ENCODE measurements at places on chromosomes 6 and 20.

DNA sequence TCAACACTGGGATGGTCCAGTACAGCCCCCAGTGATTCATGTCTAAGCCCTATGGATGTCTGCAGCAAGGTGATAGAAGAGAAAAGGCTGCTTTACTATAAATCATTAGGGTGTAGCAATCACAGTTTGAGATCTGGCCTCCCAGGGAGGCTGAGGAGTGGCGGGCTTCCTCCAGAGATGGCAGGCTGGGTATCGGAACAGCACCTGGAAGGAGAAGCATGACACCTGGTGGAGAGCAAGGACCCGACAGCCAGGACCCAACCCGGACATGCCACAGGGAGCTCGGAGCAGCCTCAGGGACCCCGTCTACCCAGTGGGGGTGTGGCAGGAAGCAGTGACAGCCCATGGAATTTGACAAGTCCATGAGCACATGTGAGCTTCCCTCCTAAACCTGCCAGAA lies 114.8 kb upstream of the CD93 start:
- no peak for DNase-seq

- peak; percentile 29 for DNase-seq
These were observed 8.5 kb downstream of the SYNGAP1 start for GRCh38 chr6:33428224-33428965.

DNA sequence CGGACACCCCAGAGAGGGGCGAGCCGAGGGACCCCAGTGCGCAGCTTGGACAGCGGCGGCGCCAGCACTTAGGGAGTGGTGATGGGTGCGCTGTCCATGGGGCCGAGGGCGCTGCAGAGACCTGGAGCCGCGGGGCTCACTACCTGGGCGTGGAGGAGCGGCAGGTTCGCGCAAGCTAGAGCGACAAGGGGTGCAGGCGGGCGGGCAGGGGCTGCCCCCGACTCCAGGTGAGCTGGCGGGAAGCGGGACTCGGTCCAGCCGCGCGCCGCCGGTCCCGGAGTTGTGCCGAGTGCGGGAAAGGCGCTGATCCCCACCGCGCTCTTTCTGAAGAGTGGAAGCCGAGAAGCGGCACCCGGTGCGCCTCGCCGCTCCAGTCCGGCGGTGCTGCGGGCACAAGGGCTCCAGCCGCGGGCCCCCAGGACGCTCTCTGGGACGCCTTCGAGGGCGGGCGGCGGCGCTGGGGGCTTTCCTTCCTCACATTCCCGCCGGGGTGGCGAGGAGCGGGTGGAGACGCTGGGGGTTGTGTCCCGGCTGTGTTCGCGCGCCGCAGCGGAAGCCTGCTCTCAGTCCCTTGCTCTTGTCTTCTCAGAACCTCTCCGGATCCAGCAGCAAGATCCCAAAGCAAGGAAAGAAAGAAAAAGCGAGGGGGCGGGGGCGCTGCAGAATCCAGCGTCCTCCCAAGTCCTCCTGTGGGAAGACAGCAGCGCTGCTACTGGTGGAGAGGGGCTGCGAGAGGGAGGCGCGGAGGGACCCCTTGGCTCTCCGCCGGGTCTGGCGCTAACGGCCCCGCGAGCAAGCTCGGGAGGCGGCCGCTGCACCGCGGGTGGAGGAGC lies at the start of gene B3GAT2:
Gene B3GAT2, minus strand, starts transcription at position 610 of the 833 bp plus-strand sequence. CDS start 631 bp downstream, outside the sequence.
- DNase-seq: no peak

- no peak for DNase-seq
These were observed 22.6 kb upstream of the SIRPA start for GRCh38 chr20:1872459-1873097.

GRCh38 chr6:139763468-139764210 lies 389.2 kb upstream of the CITED2 start:
- DNase-seq: no peak

- peak; percentile 33 for DNase-seq
These were observed 1.7 kb downstream of the KCNK15 start for GRCh38 chr20:44747166-44748004.

DNA sequence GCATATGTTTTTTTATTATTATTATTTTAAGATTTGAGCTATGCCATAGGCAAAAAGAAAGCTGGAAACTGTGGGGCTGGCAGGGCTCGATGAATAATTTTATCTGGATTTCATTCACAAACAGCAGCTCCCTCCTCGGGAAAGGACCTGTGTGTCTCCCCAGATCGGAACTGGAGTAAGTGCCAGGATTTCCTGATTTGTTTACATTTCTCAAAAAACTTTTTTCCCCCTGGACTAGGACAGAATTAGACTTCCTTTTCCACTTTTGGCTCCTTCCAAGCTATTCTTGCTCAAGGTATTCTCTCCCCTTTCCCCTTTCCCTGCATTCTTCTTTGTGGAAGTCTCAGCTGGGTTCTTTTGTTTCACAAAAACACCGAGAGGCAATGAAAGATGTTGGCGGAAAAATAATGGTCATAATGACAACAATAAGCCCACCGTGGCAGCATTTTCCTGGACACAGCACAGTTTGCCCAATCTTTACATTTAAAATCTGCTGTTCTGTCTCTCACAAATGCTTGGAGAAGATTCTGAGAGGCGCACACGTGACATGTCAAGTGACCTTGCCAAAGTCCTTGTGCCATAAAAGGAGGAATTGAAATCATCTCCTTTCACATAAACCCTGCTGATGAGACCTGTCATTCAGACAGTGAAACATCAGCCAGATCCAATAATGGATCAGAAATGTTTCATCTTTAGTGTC lies 85.8 kb upstream of the PREP start:
- no peak for DNase-seq

DNA sequence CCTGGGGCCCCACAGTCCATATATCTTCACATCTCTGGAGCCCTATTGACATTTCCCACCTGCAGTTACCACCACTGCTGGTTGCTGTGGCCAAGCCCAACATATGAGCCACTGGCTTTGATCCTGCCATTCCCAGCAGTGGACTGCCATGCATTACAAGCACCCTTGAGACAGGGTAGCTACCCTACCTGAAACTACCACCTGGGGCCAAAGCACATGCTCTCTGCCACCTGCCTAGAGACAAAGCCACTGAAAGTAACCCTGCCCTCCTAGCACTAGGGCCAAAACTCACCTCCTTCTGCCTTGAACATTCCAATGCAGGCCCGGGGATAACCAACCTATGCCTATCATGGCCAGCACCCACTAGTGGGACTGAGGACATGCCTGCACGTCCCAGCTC lies 255.5 kb upstream of the KHDRBS2 start:
- DNase-seq: no peak

DNA sequence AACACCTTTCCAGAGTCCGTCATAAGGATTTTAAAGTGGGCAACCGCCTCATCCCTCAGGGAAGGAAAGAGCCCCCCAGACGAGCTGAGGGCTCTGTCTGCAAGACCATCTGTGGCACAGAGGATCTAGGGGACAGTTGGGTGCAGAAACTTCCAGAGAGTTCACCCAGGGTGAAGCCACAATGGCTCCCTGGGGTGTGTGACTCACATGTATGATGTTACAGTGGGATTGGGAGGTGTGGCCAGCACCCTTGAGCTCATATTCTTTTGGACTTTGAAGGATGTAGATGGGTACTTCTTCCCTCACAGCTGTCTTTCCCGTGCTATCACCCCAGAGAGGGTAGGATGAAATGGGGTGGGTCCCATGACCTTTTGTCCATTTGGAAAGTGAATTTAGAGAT lies 95.5 kb downstream of the NCR2 start:
- no peak for DNase-seq

- no peak for DNase-seq
These were observed 289 bp downstream of the FOXP4 start for GRCh38 chr6:41546475-41546865.

- DNase-seq: no peak
These were observed 171.0 kb downstream of the TBC1D7 start for GRCh38 chr6:13157293-13157692.

- no peak for DNase-seq
These were observed 161.0 kb downstream of the INSM1 start for GRCh38 chr20:20528861-20529260.

DNA sequence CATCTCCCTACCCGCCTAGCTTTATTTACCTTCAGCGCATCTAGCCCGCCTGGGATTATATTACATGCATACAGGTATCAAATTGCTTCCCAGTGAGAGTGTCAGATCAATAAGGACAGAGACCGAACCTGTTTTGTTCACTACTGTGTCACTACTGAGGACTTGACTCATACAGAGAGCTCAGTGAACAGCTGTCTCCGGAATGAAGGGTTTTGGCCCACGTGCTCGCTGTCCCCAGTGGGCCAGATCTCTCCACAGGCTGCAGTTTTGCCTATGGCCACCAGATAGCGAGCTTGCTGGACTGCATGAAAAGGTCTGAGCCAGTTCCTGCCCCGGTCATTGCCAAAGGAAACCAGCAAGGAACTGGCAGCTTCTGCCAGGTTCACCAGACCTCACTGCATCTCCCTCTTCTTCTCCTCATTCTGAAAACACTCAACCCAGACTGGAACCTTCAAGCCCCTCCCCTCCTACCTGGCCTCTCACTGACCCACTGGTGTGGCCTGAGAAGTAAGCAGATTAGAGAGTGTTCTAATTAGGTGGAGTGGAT lies 150.8 kb downstream of the ZMYND8 start:
- DNase-seq: peak; percentile 11

DNA sequence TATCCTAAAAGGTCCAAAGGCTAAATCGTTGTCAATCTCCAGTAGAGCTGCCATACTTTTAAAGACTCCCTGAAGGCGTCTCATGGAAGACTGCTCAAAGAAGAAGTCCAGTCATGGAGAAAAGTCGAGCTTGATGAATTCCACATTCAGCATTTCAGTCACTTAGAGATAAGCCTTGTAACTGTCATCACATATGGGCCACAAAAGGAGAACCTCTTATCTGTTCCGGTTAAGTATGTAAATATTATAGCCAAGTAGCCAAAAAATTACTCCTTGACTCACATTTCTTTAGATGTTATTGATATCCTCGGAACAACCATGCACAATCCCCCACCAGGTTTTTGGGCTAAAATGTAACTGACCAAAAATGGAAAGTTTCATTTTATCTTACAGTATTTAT lies 9.8 kb upstream of the CNKSR3 start:
- no peak for DNase-seq

DNA sequence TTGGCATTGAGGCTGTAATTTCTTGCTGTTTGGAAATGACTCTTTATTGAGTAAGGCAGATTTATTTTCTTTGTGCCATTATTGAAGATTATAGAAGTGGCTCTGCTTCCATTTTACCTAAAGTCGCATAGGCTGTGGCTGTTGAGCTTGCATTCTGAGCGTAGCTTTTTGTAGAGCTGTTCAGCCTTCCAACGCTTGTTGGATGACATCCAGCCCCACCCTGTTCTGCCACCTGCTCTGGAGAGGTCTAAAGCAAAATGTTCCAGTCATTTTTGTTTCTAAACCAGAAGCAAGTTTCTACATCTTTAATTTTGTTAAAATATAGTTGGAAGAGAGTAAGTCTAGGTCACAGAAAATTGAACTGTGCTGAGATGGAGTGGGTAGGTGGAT lies 24.4 kb downstream of the UST start:
- DNase-seq: no peak

DNA sequence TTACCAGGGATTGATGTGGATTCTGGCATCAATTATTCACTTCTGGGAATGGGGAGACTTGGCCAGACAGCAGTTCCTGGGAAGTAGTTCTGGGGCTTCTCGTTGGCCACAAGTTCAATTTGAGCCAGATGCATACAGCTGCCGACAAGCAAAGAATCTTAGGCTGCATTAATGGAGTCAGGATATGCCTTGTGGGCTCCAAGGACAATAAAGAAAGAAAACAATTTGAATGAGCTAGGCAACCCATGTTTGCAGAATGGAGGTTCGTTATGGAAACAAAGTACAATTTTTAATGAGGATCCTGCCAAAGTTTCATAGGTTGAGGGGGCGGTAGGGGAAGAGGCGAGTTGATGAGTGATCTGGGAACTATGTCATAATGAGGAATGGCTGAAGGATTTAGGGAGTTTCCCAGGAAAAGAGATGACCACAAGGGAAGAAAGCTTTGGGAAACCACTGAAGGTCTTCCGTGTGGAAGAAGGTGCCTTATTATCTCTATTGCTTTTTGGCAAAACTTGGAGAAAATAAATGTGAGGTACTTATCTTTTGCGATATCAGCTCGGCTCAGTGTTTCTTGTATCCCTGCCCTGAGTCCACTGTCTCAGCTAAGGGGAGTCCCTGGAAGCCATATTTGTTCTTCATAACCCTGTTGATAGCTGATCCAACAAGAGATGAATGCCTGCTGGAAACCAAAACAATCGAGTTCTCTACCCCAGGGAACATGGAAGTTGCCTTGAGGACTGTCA lies 181.0 kb upstream of the ZNF217 start:
- no peak for DNase-seq

- DNase-seq: no peak
These were observed 19.0 kb downstream of the TUBB2A start for GRCh38 chr6:3138341-3138740.

DNA sequence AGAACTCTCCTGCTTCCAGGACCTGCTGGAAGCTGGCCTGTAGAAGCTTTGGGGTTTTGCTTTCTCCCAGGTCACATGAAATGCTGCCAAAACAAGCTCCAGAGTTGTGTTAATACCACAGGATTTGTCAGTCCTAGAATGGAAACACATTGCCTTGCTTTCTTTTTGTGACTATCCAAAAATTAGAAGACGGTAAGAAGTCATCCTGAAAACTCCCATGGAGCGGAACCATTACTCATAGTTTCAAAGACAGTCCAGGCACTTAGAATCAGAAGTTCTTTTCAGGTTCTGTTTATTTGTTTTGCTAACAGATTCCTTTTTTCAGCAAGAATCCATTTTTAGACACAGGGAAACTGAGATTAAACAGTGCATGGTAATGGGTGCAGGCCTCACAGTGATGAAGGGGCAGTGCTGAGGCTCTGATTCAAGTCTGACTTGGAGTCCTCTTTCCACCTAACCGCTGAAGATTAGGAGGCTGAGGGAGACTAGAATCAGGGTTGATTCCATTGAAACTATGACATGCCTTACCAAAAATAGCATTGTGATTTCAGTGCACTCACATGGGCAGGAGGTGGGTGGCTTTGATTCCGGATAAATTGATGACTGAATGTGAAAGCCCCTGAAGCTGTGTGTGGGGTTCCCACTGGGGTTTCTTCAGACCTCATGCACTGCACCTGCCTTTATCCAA lies 72.2 kb upstream of the NAA20 start:
- no peak for DNase-seq

DNA sequence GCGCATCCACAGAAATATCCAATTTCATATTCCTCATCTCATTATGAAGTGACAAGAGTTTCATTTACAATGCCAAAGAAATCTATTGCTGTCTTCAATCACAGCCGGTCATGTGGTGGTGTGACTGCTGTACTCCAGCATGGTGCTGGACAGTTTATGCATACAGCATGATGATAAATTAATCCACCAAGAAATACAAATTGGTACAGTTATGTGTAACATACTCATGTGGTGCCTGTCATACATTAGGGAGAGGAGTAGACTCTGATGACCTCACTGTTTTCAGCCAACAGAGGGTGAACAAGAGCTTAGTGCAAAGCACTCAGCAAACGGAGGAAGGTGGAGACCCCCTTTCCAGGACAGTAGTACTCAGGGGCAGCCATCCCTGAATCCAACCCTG lies 178.4 kb upstream of the SYNDIG1 start:
- no peak for DNase-seq

DNA sequence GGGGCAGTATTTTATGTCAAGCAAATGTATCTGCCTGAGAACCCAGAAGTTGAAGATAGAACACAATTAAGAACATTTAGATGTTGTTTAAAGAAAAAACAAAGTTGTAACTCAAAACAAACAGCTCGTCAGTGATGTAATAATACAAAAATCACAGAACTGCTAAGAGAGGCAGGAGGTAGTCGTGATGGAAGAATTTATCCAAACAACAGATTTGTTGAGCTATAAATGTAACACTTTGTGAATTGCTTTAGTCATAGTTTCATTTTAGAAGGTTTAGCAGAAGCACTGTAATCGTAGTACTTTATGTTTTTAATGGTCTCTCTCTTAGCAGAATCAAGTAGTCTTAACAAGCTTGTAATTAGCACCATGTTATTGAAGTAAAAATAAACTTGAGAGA lies 73.6 kb downstream of the SCAF8 start:
- DNase-seq: no peak

GRCh38 chr6:168439794-168440450 lies 1.1 kb upstream of the SMOC2 start:
- no peak for DNase-seq

Measured in GDM1 (cell line).